ENCODE measurements at places on chromosomes 13 and 19. TPM values are rescaled to one million over a fixed set of nuclear protein-coding genes. Genes with fewer than 3 reads are reported as not detected.

CGB8 gene
- total RNA-seq = not detected

RNF225 gene
- total RNA-seq = not detected

SULT2A1 gene
- 6.8 TPM for total RNA-seq

ZNF66 gene
- 1.4 TPM for total RNA-seq

DNA sequence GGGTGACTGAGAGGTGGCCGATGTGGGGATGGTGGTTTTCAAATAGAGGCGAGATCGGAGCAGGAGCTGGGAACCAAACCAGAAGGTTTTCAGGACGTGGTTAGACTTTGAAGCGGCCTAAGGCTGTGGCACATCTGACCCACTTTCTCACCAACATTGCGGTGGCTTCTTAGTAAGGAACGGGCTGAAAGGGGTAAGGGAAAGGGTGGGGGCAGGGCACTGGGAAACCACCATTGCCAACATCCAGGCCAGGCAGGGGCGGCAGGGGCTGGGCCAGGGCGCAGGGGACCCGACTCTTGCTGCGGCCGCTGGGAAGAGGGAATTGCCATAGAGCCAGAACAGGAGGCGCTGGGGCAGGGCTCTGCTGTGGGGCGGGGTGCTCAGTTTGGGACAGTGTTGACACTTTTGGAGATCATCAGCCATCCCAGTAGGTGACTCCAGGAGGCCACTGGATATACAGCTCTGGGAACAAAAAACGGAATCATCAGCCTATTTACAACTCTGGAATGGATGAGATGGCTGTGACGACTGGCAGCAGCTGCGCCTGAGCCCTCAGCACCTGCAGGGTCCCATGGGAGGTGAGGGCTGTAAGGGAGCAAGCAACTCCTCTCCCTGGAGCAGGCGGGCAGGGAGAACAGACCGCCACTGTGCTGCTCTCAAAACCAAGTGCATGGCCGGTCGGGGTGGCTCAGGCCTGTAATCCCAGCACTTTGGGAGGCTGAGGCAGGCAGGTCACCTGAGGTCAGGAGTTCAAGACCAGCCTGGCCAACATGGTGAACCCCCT is 52.2 kb downstream of the IRS2 start:
- H3K4me3 ChIP-seq = no peak overlapping the region
- H3K27ac ChIP-seq = no peak overlapping the region
- H3K36me3 ChIP-seq = no peaks in the 10 kb centered on the region
- H3K27me3 ChIP-seq = no peaks in the 10 kb centered on the region
- peaks cover 6% of the 10 kb centered on the region for H3K4me1 ChIP-seq

- no peak overlapping the region for H3K4me3 ChIP-seq
- peaks cover 14% of the 10 kb centered on the region for H3K4me1 ChIP-seq
- peak; percentile 86 for DNase-seq
- H3K36me3 ChIP-seq = no peaks in the 10 kb centered on the region
Measured at GRCh38 chr19:5484398-5485285, 29.4 kb downstream of the ZNRF4 start.

DNA sequence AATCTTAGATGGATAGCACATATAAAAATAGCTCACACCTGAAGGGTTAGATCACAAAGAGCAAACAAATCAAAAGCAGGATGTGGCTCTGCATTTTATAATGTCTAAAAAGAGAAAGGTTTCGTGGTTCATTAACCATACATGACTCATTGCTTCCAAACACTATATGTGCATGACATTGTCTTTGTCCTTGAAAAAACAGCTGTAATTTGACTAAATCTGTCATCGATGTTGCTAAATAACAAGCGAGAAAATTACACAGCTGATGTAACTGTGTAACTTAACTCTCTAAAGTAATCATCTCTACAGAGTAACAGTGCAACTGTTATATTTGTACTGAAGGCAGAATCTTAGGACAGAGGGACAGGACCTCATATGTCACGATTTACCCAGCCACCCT is 383.1 kb upstream of the GPC6 start:
- no peaks in the 10 kb centered on the region for H3K4me1 ChIP-seq
- DNase-seq = no peak
- H3K27me3 ChIP-seq = no peaks in the 10 kb centered on the region
- H3K27ac ChIP-seq = no peak overlapping the region

DNA sequence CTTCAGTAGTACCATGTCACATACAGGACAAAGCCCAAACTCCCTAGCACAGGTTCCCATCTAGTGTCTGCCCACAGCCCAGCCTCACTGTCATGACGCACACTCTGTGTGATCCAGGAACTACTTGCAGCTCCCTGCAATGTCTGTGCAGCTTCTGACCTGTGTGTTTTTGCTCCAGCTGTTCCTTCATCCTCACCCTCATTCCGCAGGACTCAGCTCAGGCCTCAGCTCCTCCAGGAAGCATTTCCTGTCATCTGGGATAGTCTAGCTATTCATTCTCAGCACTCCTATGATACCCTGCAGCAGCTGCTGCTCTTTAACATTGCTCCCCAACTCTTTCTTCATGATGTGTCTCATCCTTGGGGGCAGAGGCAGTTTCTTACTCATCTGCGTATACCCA is 56.1 kb downstream of the ENOX1 start:
- H3K27me3 ChIP-seq = no peaks in the 10 kb centered on the region
- H3K36me3 ChIP-seq = no peaks in the 10 kb centered on the region
- no peaks in the 10 kb centered on the region for H3K4me1 ChIP-seq
- peak; percentile 42 for DNase-seq
